Kidney (tissue), 22 donors: ENCODE measurements at places on chromosomes 5 and 9. TPM values are rescaled to one million over a fixed set of nuclear protein-coding genes. Genes with fewer than 3 reads are reported as not detected.

GRCh38 chr5:159409801-159410200 lies 79.5 kb upstream of the IL12B start:
- H3K27ac ChIP-seq, result no peak overlapping the region
- no peak for DNase-seq
- H3K27me3 ChIP-seq, result no peaks in the 10 kb centered on the region
- no peaks in the 10 kb centered on the region for H3K36me3 ChIP-seq

- H3K27me3 ChIP-seq, result no peaks in the 10 kb centered on the region
- DNase-seq, result no peak
- no peaks in the 10 kb centered on the region for H3K36me3 ChIP-seq
- H3K4me3 ChIP-seq, result no peak overlapping the region
Observed at GRCh38 chr5:131384173-131384572, 120.3 kb downstream of the CDC42SE2 start.

The FBLL1 gene
- 0.47 TPM for total RNA-seq

DNA sequence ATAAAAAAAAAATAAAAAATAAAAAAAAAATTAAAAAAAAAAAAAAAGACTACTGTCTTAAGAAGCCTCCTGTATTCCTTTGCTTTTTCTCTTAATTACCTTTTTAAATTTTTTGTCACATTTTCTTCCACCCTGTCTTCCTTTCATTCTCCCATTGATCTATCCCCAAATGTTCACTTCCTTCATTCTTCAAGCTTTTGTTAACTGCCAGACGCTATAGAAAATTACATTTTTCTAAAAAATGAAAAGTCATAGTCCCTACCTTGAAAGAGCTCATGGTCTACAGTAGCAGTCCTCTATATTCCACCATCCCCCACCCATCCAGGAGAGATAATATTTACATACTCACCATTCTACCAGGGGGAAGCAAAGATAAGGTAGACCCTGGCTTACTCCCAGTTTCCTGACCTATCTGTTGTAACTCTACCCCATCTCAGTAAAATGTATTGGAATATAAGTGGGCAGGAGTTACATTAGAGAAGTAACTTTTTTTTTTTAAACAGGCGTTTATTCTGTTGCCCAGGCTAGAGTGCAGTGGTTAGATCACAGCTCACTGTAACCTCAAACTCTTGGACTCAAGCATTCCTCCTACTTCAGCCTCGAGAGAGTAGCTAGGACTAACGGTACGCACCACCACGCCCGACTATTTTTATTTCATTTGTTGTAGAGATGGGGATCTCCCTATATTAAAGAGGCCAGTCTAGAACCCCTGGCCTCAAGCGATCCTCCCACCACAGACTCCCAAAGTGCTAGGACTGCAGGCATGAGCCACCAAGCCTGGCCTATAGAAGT lies 3.8 kb upstream of the PRKAA1 start:
- H3K4me1 ChIP-seq, result peaks cover under 1% of the 10 kb centered on the region
- no peak overlapping the region for H3K27ac ChIP-seq

GRCh38 chr5:14727928-14728458 lies 63.5 kb downstream of the OTULIN start:
- no peaks in the 10 kb centered on the region for H3K36me3 ChIP-seq
- no peak overlapping the region for H3K27ac ChIP-seq
- H3K4me3 ChIP-seq, result no peak overlapping the region
- H3K4me1 ChIP-seq, result no peaks in the 10 kb centered on the region
- DNase-seq, result no peak
- no peaks in the 10 kb centered on the region for H3K27me3 ChIP-seq

- no peaks in the 10 kb centered on the region for H3K36me3 ChIP-seq
- H3K27me3 ChIP-seq, result no peaks in the 10 kb centered on the region
- H3K4me1 ChIP-seq, result no peaks in the 10 kb centered on the region
- no peak for DNase-seq
Observed at GRCh38 chr5:72412283-72413055, 92.3 kb downstream of the PTCD2 start.
